ENCODE measurements at places on chromosomes 7 and 10. TPM values are rescaled to one million over a fixed set of nuclear protein-coding genes. Genes with fewer than 3 reads are reported as not detected.

PIK3CG gene
- not detected for total RNA-seq

NODAL gene
- not detected for total RNA-seq

KCNH2 gene
- total RNA-seq, result 0.38 TPM

GPER1 gene
- 0.78 TPM for total RNA-seq

TMEM243 gene
- 27.4 TPM for total RNA-seq

SPDYE1 gene
- not detected for total RNA-seq

EGFR gene
- total RNA-seq, result 85.3 TPM
